ENCODE measurements at places on chromosomes 4 and X.

- DNase-seq: no peak
Observed at GRCh38 chr4:113772319-113772718, 10.8 kb upstream of the CAMK2D start.

- DNase-seq: no peak
Observed at GRCh38 chr4:77190053-77190452, 33.0 kb downstream of the CCNG2 start.

- no peak for DNase-seq
Observed at GRCh38 chr4:100042235-100042634, 92.2 kb upstream of the H2AZ1 start.

GRCh38 chr4:172786039-172786792, 382.4 kb upstream of the GALNT7 start:
- DNase-seq: no peak

DNA sequence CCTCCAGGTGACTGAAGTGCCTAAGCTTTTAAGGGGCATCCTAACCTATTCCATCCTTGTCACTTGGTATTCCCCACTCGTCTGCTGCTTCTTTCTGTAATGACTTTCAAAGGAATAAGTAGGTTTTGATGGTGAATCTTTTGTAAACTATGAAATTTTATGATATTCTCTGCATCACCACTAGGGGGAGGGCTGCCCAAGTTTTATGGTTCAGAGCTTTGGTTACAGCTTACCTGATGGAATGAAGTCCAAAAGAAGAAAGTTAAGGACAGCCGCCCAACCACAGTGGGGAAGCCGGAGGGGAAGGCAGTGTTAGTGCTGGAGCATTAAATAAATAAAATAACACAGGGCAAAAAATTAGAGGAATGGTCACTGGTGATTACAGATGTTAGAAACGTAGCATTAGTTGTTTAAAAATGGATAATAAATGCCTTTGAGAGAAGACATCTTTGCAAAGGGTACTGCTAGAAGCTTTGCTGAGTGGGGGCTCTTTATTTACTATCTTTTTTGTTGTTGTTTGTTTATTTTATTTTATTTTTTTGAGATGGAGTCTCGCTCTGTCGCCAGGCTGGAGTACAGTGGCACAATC, 204.9 kb downstream of the GBA3 start:
- peak; percentile 8 for DNase-seq

- no peak for DNase-seq
Observed at GRCh38 chrX:48700246-48700645, 3.7 kb downstream of the SUV39H1 start.

GRCh38 chr4:156971676-156972378, at the start of gene PDGFC:
PDGFC (minus strand) TSS chr4:156971799; CDS start chr4:156970903, 896 bp downstream.
- DNase-seq: peak; percentile 23

- no peak for DNase-seq
Observed at GRCh38 chrX:109943740-109944092, 59.2 kb upstream of the TMEM164 start.

- no peak for DNase-seq
Observed at GRCh38 chr4:1006856-1007255, 4.6 kb upstream of the FGFRL1 start.

DNA sequence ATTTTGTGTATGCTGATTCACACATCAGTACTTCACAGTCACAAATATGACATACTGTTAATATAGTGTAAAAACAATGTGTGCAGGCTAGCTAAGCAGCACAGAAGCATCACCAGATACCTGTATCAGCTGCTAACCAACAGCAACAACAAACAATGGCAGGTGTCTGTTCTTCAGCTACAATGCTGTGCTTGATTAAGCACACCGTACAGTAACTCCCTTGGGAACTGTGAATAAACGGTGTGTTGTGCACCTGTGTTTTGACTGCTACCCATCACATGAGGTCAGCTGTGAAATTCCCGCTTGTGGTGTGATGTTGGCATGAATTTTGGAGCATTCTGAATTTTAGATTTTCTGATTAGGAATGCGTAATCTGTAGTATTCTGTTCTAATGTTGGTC, 379.7 kb upstream of the FAT1 start:
- peak; percentile 14 for DNase-seq

DNA sequence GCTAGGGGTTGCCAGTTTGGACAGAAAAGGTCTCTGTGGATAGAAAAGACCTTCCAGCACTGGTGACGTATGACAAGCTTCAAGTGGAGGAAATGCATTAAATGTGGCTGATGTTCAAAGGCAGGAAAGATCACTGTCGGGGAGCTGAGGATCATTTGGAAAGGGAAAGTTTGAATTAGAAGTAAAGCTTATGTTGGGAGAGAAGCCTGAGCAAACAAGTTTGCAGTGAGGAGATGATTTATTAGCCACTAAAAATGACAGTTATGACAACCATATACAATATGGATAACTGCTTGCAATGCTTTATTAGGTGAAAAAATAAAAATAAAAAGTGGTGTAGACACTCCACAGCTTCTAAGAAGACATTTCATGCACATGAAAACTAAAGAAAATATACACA, 135.3 kb upstream of the HS3ST1 start:
- DNase-seq: no peak

DNA sequence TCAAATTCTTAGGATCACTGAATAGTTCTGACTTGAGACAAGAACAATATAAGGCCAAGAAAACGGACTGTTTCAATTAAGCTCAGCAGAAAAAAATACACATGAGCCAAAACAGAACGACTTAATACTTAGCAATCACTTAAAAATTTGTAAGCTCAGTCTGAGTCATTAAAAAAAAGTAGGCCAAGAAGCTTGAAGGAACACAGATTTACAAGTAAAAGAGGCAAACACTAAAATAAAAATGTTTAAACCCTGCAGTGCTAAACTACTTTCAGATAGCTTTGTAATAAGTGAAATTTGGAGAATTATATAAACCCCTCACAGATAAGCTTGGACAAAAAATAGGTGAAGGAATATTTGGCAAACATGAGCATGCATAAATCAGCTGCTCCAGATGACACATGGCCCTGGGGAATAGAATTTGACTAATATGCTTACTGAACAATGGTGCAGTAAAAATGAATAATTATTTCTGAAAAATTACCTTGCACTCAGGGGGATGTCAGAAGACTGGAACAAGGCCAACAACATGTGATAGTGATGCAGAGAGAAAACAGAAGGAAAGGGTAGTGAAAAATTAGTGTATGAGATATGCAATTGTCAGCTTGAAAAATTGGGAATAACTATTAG, 49.6 kb downstream of the LNX1 start:
- DNase-seq: peak; percentile 75

DNA sequence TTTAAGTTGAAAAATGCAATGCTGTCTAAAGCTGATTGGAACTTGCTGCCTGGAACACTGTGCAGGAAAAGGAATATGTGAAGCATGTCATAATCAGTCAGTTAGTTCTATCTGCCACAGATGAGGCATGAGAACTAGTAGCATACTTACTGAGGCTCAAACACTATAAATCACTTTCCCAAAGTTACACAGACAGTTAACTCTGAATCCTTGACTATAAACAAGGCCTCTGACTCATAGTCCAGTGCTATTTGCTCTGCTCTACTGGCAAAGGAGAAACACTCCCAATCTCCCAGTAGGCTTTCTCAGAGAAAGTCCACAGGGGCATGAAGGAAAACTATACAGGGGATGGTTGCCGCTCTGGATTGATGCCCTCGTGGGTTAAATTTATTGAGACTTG, 2078.4 kb upstream of the TENM3 start:
- no peak for DNase-seq

- no peak for DNase-seq
Observed at GRCh38 chrX:110280954-110281353, 36.9 kb downstream of the AMMECR1 start.

GRCh38 chrX:45743081-45743533, 542.4 kb upstream of the DIPK2B start:
- no peak for DNase-seq

GRCh38 chrX:41796577-41796976, 72.6 kb downstream of the GPR82 start:
- DNase-seq: no peak

GRCh38 chrX:112642349-112642748, 37.4 kb downstream of the LHFPL1 start:
- DNase-seq: peak; percentile 59

GRCh38 chrX:53257166-53257565, 24.2 kb downstream of the IQSEC2 start:
- no peak for DNase-seq

GRCh38 chrX:120768254-120768653, 107.4 kb downstream of the CT47B1 start:
- no peak for DNase-seq

GRCh38 chr4:102354671-102355454, 9.6 kb upstream of the SLC39A8 start:
- DNase-seq: no peak

DNA sequence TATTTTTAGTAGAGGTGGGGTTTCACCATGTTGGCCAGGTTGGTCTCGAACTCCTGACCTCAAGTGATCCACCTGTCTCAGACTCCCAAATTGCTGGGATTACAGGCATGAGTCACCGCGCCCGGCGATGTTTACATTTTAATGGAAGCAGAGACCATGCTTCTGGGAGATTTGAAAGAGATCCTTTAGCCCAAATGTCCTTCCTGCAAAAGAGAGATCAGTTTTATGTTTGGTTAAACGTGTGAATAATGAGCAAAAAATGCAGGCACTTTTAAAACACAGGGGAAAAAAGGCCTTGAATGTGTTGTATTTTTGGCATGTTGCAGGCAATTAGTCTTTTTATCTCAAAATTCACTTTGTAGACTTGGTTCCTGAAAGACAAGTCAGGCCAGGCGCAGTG, 95.8 kb upstream of the ELOVL6 start:
- no peak for DNase-seq

GRCh38 chr4:173318240-173318639, 15.9 kb downstream of the HMGB2 start:
- no peak for DNase-seq

DNA sequence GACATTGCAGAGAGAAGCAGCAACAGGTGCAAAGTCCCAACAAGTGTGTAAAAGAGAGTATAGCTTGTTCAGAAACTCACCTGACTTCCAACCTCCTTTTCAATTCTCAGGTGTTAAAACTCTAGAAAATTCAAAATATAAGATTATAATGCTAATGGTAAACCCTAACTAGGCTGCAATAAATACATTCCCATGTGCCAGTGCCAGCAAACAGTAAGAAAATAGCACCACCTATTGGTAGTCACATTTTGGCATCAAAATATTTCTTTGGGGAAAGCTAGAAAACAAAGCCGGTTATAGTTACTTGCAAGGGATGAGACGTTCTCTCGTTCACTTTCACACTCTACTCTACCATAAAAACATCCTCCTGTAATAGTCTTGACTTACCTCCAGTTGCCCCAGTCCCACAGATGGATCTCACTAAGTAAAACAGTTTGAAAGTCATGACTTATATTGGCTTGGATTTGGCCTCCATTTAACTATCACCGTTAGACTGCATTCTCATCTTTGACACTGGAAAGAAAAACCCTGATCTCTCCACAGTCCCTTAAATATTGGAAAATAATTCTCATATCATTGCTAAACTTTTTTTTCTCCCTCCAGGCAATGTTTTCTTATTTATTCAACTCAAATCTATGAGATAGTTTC, 9.6 kb downstream of the BMP3 start:
- DNase-seq: peak; percentile 24

DNA sequence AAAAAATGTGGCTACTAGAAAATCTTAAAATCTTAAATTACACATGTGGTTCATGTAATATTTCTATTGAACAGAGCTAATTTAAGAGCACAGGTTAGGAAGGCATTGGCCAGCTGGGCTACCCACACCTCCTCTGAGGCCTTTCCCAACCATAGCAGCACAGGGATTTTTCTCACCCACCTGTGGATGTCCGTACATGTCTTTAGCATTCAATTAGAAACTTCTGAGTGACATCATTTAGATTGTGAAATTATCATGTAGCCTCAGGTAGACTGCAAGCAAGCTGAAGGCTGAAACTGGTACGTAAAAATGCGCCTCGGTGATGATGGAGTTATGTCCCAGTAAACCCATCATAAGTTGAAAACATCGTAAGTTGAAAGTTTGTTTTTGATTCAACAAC, 31.2 kb downstream of the SCARB2 start:
- DNase-seq: no peak

DNA sequence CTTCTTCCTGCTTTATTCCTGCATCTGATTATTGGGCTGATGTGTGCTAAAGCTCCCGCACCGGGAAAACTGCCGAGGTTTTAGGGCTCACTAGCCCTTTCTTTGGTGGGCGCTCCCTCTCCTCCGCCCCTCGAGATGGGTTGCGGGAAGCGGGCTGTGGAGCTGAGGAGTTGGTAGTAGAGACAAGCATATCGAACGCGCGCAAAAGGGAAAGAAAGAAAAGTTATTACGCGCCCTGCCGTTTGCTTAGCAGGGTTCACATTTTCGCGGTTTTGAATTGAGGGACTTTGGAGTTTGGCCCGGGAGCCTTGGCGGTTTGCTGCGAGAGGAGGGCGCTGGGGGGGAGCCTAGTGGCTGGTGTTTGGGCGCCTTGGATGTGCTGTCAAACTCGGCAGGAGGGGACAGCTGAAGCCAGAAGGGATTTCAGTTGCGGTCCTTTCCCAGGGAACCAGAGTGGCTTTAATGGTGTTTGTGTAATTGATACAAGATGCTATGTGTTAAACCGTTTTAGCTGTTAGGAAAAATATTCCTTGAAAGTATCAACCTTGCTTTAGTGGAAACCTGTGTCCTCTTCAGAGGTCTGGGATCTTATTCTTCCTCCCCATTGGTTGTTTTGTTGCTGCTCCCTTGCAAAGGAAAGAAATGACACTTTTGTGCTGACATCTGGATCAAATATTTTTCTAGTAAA, 1.1 kb downstream of the GAB1 start:
- no peak for DNase-seq

DNA sequence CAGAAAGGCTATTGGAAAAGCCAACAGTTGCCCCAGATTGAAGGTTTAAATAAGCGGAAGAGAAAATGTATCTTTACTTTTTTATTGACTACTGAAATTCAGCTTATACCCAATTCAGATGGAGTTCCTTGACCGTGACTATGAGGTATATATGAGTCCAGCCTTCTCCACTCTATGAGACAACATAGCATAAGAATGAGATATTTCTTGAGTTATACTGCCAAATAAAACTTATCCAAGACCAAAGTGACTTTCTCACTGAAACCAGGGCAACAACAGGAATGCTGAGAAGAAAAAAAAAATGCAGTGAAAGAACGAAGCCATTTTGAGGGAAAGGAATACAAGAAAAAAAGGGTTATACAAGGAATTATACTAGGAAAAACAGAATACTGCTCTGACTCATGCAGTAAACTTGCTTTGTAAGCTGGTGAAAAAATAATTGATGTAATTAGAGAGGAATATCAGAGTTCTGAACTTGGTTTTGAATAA, 16.3 kb upstream of the PDK3 start:
- DNase-seq: no peak

GRCh38 chr4:152696764-152697261, 17.0 kb upstream of the TMEM154 start:
- DNase-seq: no peak

- DNase-seq: no peak
Observed at GRCh38 chrX:86455495-86455894, 307.2 kb downstream of the DACH2 start.
